ENCODE measurements at places on chromosomes 2 and 18.

DNA sequence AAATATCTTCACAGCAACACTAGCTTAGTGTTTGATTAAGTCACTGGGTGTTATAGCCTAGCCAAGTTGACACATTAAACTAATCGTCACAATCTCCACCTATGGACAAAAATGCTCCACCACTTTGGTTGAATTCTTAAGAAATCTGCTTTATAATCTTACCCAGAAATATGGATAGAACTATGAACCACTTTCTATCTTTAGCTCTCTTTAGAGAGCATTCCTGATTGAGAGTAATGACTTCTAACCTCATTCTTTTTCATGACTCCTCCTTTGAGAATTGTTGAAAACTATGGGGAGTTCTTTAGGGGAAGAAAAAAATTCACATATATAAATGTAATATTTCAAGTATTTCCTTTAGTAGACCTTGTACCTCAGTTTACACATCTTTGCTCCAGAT lies 1282.2 kb upstream of the ZEB2 start:
- DNase-seq, result no peak

DNA sequence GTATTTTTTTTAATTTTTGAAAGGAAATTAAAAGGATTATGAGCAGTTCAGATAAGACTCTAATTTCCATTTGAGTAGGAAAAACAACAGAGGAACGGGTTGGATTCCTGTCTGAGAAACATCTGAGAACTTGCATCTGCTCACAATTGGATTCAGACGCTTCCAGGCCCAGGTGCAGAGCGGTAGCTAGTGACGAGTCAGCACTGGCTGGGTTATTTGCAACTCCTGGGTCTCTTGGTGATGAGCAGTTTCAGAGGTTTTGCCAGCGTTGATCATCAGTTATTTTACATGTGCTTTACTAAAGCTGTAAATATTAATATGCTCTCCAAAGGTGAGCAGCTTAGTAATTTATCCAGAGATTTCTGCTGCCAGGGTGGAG lies 39.1 kb upstream of the B3GNT7 start:
- no peak for DNase-seq

- DNase-seq, result no peak
Measured at GRCh38 chr18:44655435-44655834, 25.3 kb upstream of the SETBP1 start.

- no peak for DNase-seq
Measured at GRCh38 chr2:127012868-127013267, 94.1 kb downstream of the BIN1 start.

DNA sequence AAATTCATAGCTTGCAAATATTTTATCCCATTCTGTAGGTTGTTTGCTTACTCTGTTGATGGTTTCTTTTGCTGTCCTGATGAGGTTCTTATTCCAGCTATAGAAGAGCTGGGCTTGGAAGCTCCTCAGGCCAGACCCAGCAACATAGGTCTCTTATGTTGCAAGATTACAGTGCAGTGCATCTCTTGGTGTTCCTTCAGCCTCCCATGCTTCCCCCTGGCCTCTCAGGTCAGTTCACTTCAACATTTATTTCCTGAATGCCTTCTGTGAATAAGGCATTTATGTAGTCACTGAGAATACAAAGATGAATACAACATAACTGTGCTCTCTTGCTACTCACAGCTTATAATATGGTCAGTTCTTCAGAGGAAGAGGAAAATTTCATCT lies 179.0 kb upstream of the SLC39A10 start:
- no peak for DNase-seq

DNA sequence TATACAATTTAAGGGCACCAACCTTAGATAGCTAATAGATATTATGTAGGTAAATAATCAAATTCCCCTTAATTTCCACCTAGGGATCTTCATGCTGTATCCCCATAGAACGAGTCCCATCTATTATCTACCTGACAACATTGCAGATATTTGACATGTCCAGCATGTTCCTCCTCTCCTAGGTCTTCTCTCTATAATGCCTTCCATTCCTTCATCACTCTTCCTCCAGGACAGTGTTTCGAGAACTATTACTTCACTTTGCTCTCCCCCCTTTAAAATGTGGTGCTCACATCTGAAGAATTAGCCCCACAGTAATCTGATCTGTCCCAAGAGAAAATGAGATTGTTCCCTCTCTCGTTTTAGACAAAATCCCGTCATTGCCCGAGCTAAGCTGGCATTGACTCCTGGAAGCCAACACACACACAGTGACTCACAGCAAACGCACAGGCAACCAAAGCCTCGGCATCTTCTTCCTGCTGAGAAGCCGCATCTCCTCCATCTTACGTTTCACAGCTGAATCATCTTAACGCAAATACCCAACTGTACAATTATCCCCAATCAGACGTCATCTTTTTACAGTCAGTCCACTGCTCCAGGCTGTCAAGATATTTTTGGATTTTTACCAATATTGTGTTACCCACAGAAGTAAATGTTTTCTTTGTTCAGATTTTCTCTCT lies 162.9 kb upstream of the AGAP1 start:
- no peak for DNase-seq

GRCh38 chr18:5604778-5605177 lies 61.0 kb upstream of the EPB41L3 start:
- DNase-seq, result no peak

DNA sequence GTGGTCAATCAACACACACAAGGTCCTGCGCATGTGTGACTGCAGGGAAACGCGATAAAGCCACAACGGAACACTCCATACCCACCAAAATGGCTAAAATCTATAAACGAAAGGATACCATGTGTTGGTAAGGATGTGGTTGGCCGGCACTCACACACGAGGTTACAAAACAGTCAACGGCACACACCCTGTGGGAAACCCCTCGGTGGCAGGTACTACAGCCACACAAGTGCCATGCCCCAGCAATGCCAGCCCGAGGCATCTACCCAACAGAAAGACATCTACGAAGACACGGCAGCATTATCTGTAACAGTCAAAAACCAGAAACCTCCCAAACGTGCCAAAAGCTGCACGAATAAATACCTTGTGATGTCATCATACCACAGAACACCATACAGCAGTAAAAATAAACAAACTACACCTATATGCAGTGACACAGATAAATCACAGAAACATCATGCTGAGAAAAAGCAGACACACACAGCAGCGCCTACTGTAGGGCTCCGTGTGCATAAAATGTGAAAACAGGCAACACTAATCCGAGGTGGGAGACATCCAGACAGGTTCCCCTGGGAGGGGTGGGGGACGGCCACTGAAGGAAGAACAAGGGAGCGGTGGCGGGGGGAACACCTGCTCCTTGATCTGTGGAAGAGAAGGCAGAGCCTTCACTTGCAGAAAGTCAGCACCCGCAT lies 36.7 kb downstream of the HDAC4 start:
- no peak for DNase-seq

DNA sequence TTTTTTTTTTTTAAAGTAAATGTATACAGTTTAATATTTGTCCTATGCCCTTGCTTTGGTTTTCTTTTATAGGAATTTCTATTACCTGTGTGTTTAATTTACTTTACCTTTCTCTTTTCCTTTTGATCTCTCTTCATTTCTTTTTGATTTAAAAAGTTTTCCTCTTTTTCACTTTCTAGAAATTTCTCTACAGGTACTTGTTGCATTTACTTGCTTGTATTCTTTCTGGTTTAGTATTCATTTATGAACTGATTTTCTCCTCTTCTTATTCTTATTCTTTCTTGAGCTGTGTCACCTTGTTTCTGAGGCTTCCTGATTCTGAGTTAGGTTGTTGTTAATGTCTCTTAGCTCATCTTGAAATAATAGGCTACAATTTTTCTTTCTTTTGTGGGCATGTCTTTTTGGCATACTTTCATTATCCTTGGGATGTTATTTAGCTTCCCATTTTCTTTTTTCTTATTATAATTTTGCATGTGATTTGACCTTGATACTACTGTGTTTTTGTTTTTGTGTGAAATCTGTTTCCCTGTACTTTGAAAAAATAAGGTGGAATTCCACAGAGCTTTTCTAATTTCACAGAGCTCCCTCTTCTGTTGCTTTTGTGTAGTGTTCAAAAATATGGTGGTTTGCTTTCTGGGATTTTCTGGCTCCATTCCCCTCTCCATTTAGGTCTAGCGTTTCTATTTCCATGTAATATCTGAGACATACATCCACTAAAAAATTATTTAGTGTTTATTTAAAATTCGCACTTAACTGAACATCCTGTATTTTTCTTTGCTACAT lies 25.5 kb upstream of the ALMS1 start:
- DNase-seq, result peak; percentile 19

- no peak for DNase-seq
Measured at GRCh38 chr18:78730546-78730945, 249.1 kb upstream of the SALL3 start.
